ENCODE measurements at places on chromosomes 4 and X. TPM values are rescaled to one million over a fixed set of nuclear protein-coding genes. Genes with fewer than 3 reads are reported as not detected.

The TMEM35A gene
- total RNA-seq: not detected

The TKTL2 gene
- not detected for total RNA-seq

The DUSP21 gene
- not detected for total RNA-seq

The RBM47 gene
- 1.1 TPM for total RNA-seq

The MAGEB1 gene
- not detected for total RNA-seq

The ZNF711 gene
- total RNA-seq: 0.07 TPM

DNA sequence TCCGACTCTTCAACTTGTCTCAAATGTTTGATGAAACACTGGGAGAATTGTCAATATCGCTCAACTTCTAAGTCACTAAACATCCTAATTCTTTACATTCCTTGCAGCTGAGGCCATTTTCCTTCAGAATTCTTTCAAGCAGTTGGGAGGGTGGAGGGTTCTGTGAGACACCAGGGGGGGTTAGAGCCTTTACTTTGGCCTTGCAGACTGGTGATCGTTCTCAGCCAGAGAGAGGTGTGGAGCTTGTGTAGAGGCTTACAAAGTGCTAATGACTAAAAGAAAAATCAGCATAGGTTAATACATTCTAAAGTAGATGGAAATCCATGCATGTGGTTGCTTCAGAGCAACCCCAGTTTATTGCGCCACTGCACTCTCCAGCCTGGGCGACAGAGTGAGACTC, 21.3 kb upstream of the SOX3 start:
- H3K27ac ChIP-seq: no peak overlapping the region
- H3K4me3 ChIP-seq: no peak overlapping the region
- no peaks in the 10 kb centered on the region for H3K27me3 ChIP-seq
- no peak for DNase-seq
- H3K36me3 ChIP-seq: no peaks in the 10 kb centered on the region

GRCh38 chr4:40121515-40121914, 64.9 kb downstream of the N4BP2 start:
- no peak overlapping the region for H3K4me3 ChIP-seq
- H3K4me1 ChIP-seq: peaks cover 33% of the 10 kb centered on the region
- H3K36me3 ChIP-seq: no peaks in the 10 kb centered on the region
- DNase-seq: no peak
- H3K27me3 ChIP-seq: no peaks in the 10 kb centered on the region

- no peak for DNase-seq
- H3K27me3 ChIP-seq: no peaks in the 10 kb centered on the region
- H3K27ac ChIP-seq: no peak overlapping the region
- H3K4me1 ChIP-seq: no peaks in the 10 kb centered on the region
Observed at GRCh38 chr4:163195247-163195765, 28.6 kb upstream of the NAF1 start.

DNA sequence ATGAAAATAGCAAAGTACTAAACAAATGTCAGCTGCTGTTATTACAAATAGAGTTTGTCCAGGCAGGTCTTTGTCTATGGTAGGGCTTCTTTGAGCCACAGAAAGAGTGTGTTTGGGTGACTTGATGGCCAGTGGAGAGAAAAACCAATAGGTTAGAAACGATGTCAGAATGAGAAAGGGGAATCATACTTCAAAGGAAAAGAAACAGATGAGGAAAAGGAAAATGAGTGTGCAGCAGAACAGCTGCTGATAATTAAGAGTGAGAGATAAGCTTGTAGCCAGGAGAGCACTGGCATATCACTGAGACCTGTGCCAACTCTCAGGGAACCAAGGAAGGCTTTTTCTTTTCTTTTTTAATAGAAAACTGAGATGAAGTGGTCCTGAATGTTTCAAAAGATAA, 257.2 kb downstream of the ARHGAP24 start:
- DNase-seq: no peak
- H3K4me3 ChIP-seq: no peak overlapping the region
- H3K27ac ChIP-seq: no peak overlapping the region
- H3K36me3 ChIP-seq: no peaks in the 10 kb centered on the region
- H3K27me3 ChIP-seq: no peaks in the 10 kb centered on the region
- no peaks in the 10 kb centered on the region for H3K4me1 ChIP-seq

DNA sequence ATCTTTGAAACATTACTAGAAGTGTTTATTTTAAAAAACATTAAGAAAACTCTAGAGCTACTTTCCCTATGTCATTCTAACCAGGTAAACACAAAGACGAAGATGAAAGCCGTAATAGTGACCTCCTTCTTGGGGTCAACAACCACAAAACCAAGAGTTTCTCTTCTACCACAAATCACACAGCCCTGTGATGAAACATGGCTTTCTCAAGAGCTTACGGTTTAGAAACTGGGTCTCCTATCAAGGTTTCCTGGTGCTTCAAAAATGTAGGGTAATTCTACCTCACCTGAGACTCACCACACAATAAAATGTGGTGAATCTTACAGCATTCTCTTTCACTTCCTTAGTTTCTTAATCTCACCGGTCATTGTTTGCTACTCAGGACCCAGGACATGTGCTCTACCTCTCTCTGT, 50.9 kb downstream of the CORIN start:
- H3K4me3 ChIP-seq: no peak overlapping the region
- no peaks in the 10 kb centered on the region for H3K4me1 ChIP-seq
- H3K27me3 ChIP-seq: peaks cover 5% of the 10 kb centered on the region
- no peaks in the 10 kb centered on the region for H3K36me3 ChIP-seq

DNA sequence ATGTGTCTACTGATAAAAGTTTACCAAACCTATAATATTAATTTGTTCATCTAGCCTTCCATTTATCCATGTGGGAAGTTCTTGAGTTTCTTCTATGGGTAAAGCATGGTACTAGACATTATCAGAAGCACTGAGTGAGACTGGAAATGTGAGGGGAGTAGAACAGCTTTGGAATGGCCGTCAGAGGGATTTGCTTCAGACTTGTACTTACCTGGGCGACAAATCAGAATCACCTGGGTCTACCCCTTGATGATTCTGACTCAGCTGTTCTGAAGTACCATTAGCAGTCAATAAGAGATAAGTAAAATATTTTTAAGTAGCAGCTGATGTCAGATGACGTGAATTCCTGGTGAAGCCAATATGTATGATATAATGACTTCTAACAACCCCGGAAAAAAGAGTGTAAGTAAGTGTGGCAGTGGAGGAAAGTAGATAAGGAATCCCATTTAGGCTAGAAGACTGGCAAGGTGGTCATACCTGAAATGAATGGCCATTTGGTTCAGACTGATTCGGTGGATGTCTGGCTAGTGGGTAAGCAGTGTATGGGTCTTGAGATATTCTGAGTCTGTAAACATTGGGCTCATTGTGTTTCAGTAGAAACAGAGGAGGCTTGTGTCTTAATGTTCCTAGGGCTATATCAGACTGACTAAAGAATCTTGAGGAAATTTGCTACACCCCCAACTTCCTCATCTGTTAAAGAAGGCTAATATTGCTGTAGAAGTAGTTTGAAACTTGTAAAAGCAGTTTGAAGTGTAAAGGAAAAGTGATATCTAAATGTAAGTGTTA, 409.2 kb downstream of the NKX6-1 start:
- H3K4me1 ChIP-seq: no peaks in the 10 kb centered on the region
- H3K36me3 ChIP-seq: no peaks in the 10 kb centered on the region
- no peaks in the 10 kb centered on the region for H3K27me3 ChIP-seq
- no peak overlapping the region for H3K27ac ChIP-seq
- no peak for DNase-seq

DNA sequence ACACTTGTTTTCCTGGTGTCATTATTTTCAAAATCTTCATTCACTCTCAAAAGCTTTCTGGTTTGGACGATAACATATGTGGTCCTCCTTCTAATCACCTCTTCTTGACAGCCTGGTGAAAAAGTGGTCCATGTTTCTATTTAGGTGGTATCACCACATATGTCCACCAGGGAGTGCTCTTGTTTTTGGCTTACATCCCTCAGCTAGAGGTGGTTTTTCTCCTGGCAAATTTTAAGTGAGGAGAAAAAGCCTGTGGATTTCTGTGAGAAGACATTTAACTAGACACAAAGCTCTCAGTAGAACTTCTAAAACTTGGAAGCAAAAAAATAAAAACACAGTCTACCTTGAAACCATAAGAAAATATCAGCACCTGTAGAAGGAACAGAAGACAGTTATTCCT, 58.0 kb upstream of the FRMPD4 start:
- DNase-seq: no peak
- no peak overlapping the region for H3K27ac ChIP-seq
- H3K36me3 ChIP-seq: no peaks in the 10 kb centered on the region

GRCh38 chrX:39029221-39029620, 228.0 kb downstream of the MID1IP1 start:
- no peak overlapping the region for H3K4me3 ChIP-seq
- H3K27ac ChIP-seq: no peak overlapping the region
- H3K36me3 ChIP-seq: no peaks in the 10 kb centered on the region
- no peaks in the 10 kb centered on the region for H3K4me1 ChIP-seq

DNA sequence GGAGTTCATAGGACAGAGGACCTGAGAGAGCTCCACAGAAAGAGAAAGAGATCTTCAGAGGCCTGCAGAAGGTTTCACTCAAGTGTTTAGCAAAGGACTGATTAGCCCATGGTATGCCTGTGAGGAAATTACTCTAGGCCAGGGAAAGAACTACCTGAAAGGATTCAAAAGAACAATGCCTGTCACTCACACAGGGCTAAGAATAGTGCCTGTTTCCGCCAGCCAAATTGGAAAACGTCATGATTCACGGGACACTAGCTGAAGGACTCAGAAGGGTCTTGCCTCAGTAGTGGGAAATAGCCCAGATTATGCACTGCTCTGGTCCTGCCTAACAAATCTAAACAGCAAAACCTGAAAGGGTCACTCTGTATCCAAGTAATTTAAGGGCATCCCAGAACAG, 21.1 kb downstream of the SYTL4 start:
- H3K4me3 ChIP-seq: no peak overlapping the region
- no peaks in the 10 kb centered on the region for H3K27me3 ChIP-seq
- no peak overlapping the region for H3K27ac ChIP-seq
- no peaks in the 10 kb centered on the region for H3K4me1 ChIP-seq

GRCh38 chrX:153564047-153564606, 34.8 kb downstream of the CCNQ start:
- H3K4me1 ChIP-seq: no peaks in the 10 kb centered on the region
- no peak for DNase-seq
- H3K36me3 ChIP-seq: no peaks in the 10 kb centered on the region

- H3K4me3 ChIP-seq: no peak overlapping the region
- DNase-seq: no peak
- no peaks in the 10 kb centered on the region for H3K36me3 ChIP-seq
- H3K27ac ChIP-seq: no peak overlapping the region
- no peaks in the 10 kb centered on the region for H3K27me3 ChIP-seq
Observed at GRCh38 chr4:147366164-147366563, 114.7 kb upstream of the EDNRA start.

GRCh38 chr4:17335371-17335770, 176.5 kb downstream of the QDPR start:
- no peak overlapping the region for H3K27ac ChIP-seq
- no peaks in the 10 kb centered on the region for H3K36me3 ChIP-seq
- no peaks in the 10 kb centered on the region for H3K27me3 ChIP-seq
- H3K4me1 ChIP-seq: peaks cover 20% of the 10 kb centered on the region
- H3K4me3 ChIP-seq: no peak overlapping the region
- no peak for DNase-seq

- H3K36me3 ChIP-seq: no peaks in the 10 kb centered on the region
- H3K27ac ChIP-seq: no peak overlapping the region
- DNase-seq: no peak
- no peak overlapping the region for H3K4me3 ChIP-seq
- H3K27me3 ChIP-seq: no peaks in the 10 kb centered on the region
- H3K4me1 ChIP-seq: no peaks in the 10 kb centered on the region
Observed at GRCh38 chr4:37482236-37482913, 203.8 kb downstream of the RELL1 start.

DNA sequence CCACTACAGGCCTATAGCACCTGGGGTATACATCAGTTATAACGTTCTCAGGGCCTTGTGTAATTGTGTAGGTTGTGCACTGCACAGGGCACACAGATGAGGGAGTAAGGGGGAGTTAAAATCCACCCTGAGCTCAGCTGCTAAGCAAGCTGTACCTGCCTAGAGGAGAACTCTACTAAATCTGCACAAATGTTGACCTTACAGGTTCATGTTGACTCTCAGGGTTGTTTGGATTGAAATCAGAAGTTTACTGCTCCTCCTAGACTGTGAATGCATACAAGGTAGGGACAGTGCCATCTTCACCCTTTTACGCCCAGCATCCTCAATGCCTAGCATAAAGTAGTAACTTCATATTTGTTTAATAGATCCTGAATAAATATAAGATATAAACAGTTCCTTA, 89.8 kb downstream of the SMARCA1 start:
- no peaks in the 10 kb centered on the region for H3K36me3 ChIP-seq
- H3K27ac ChIP-seq: no peak overlapping the region
- no peaks in the 10 kb centered on the region for H3K4me1 ChIP-seq
- H3K4me3 ChIP-seq: no peak overlapping the region
- DNase-seq: no peak

- DNase-seq: no peak
- no peak overlapping the region for H3K27ac ChIP-seq
- no peaks in the 10 kb centered on the region for H3K36me3 ChIP-seq
- H3K4me3 ChIP-seq: no peak overlapping the region
- H3K27me3 ChIP-seq: no peaks in the 10 kb centered on the region
Observed at GRCh38 chr4:26289401-26289800, 31.4 kb upstream of the RBPJ start.
